NCI-H345 (cell line): ENCODE measurements at places on chromosomes 16 and 17.
A peak's percentile ranks its signal among the peaks of the same experiment; 100 is the strongest.

DNA sequence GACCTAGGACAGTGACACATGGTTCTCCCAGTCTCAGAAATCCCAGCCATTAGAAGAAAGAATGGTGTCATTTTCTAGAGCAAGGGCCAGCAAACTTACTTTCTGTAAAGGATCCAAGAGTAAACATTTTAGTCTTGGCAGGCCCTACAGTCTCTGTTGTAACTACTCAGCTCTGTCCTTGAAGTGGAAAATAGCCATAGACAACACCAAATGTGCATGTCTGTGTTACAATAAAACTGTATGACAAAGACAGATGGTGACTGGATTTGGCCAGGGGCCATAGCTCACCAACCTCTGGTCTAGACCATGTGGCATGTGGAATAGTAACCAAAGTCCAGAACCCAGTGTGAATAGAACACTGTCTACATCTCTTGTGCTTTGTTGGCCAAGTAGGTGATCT lies 286.5 kb downstream of the HS3ST4 start:
- DNase-seq, result no peak

DNA sequence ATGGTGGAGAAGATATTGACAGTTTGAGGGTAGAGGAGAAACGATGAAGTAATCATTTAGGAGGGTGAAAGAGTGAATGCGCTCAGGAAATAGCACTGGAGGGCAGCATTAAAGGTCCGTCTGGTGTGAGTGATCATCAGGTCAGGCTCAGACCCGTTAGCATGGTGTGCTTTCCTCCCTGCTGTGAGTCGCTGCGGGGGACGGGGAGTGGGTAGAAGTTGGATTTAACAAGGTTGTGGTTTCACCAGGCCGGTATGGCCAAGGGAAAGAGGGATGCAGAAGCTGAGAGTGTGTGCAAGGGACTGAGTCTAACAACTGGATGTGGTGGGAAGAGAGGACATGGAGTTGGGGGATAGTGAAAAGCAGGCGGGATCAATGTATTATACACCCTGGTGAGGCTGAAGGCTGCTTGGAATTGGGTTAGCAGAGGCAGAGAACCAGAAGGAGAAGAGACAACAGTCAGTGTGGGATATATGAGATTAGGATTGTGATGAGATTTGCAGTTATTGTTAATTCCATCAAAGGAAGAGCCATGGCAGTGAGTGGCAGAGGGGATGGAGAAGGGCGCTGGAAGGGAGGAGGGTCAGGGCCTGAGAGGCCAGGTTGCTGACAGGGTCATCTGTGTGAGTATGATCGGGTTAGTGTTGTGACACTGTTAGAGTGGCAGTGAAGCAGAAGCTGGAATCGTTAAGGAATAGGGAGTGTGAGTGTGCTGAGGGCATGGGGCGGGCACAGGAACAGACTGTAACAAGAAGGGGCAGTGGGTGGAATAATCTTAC lies 59.0 kb upstream of the TBX2 start:
- no peak for DNase-seq

DNA sequence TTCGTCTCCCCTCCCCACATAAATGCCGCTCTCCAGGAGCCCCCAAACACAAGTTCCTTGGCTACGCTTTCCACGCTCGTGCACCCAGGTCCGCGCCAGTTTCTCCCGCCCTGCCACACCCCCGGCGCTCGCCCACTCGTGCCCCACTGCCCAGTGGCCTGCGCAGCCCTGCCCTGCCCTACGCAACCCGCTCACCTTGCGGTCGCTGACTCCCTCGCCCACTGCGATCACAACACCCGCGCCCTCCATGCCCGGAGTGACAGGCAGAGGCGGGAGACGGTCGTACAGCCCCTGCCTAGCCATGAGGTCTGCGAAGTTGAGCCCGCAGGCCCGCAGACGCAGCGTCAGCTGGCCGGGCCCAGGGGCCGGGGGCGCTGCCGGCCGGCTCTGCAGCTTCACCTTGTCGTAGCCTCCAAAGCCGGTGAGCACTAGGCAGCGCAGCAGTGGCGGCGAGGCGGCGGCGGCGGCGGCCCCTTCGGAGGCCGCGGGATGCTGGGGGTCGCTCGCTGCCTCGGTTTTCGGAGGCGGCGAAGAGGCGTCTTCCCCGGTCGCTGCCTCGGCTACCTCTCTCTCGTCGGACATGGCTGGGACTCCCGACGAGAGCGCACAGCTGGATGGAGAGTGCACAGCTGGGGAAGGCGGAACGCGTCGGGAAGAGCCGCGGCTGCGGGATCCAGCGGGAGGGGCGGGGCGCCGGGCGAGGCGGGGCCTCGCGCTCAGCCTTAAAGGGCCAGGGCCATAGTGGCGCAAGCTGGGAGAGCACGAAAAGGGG lies at the start of gene VAT1:
Gene VAT1, minus strand, starts transcription at position 645 of the 772 bp plus-strand sequence. Its CDS starts 63 bp downstream, at position 582.
- peak; percentile 85 for DNase-seq

GRCh38 chr17:49496183-49496866 lies 1.2 kb downstream of the NGFR start:
- peak; percentile 59 for DNase-seq

DNA sequence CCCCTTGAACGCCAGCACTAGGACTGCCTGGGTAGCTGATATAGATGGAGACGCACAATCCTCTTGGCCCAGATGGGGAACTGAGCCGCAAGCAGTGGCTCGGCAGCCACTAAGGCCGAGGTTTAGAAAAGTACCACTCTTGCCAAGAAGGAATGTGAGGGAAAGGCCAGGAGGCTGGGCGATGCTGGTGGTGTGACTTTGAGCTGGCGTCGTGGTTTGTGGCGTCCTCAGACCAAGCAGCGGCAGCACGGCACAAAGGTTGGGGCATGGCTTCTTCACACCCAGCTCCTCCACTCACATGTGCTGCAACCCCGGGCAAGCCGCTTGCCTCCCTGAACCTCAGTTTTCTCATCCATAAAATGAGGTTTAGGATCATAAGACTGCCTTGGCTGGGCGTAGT lies 15.6 kb downstream of the DCAKD start:
- no peak for DNase-seq

DNA sequence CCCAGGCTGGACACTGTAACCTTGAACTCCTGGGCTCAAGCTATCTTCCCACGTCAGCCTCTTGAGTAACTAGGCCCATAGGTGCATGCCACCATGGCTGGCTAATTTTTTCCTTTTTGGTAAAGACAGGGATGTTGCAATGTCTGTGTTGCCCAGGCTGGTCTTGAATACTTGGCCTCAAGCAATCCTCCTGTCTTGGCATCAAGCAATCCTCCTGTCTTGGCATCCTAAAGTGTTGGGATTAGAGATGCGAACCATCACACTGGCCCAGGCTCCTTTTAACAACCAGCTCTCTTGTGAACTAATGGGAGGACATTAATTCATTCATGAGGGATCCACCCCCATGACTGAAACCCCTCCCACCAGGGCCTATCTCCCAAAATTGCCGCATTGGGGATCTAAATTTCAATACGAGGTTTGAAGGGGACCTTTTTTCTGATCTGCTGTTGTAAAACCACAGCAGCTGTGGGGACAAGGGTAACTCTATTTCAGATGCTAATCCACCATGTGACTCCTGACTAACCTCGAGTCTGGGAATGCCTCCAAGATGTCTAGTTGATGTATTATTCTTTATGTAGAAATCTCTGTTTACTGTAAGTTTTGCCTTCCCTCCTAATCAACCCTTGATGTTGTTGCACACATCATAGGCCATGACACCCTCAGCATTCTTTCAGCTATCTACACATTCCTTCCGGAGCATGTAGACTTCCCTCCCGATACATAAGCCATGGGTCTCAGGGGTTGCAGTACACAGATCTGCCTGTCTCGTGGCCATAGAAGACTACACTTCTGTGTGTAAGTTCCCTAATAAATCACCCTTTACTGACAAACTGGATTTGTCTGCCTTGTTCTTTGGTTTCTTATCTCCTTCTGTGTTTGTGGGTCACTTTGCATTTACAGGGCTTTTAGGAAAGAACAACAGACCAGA lies 37.6 kb downstream of the RNF112 start:
- DNase-seq, result no peak

- peak; percentile 10 for DNase-seq
These were observed 61.6 kb downstream of the SOX9 start for GRCh38 chr17:72182371-72182873.

DNA sequence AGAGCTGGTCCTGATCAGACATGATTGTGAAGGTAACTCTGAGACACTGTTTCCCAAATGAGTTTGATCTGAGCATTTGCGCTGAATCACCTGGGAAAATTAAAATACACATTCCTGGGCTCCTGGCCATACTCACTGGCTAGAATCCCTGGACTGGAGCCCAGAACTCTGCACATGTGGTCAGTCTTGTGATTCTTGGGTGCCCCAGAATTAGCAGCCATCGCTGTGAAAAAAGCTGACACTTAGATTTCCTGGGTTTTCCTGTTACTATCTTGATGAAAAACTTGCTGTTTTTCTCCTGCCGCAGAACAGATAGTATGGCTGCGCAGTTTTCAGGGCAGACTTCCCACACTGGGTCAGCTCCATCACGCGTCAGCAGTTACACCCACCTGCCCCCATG lies 24.6 kb downstream of the NECAB2 start:
- DNase-seq, result no peak

- no peak for DNase-seq
These were observed 8.5 kb upstream of the BAIAP2 start for GRCh38 chr17:81026266-81027036.

GRCh38 chr17:39236450-39236927 lies 10.7 kb upstream of the STAC2 start:
- peak; percentile 80 for DNase-seq

DNA sequence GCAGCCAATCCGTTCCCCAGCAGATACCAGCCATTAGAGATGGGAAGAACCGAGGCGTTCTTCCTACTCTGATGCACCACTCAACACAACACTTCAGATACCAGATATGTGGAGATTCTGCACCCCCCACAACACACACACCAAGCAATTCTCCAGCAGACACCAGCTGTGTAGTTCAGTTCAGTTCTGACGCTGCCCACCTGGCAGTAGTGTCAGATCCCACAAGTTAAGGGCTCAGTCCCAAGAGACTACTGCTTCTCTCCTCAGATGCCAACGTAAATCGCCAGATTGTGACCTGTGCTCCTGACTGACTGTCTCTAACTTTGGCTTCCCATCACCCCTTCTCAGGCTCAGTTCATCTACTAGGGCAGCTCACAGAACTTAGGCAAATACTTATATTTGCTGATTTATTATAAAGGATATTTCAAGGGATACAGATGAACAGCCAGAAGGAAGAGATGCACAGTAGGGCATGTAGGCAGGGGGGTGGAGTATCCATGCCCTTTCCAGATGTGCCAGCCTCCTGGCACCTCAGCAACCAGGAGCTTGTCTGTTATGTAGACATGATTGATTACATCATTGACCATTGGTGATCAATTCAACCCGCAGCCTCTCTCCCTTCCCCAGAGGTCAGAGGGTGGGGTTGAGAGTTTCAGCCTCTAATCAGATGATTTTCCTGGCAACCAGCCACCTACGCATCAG lies 110.6 kb downstream of the PRKCA start:
- no peak for DNase-seq

DNA sequence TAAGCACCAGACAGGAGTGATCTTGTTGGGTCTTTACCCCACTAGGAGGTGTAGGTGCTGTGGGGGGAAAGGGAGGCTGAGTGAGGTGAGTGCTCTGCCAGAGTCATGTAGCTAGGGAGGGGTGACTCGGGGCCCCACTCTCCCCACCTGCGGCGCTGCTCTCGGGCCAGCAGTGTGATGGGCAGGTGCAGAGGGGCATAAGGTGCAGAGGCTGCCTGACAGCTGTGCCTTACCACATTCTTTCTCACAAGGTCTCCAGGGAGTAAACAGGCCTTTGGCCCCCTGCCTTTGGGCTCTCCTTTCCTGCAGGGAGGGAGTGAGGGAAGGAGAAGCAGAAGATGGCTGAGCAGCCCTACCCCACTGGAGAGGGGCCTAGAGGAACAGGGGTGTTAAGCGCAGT lies 4.5 kb upstream of the CNP start:
- DNase-seq, result no peak

GRCh38 chr16:67919622-67920221 lies 11.9 kb downstream of the CTRL start:
- DNase-seq, result peak; percentile 44

- peak; percentile 100 for DNase-seq
These were observed 19.0 kb upstream of the CSNK1D start for GRCh38 chr17:82292251-82293154.

DNA sequence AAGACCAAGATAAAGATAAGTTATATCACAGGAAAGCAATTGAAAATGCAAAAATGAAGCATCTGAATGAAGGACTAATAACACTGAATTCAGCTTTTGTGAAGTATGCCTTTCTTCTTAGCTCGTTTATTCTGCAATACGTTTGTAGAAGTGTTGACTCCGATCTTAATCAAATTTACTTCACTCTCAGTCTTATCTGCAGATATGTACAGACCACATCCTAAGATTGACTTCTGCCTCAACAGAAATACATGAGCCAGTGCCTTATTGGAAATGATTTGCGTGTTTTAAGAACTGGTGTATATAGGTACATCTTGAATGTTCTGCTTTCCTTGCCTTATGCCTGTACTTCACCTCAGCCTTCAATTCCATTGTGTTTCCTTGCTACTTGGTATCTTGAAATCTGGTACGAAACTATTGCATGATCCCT lies 1.3 kb downstream of the ATF7IP2 start:
- no peak for DNase-seq

DNA sequence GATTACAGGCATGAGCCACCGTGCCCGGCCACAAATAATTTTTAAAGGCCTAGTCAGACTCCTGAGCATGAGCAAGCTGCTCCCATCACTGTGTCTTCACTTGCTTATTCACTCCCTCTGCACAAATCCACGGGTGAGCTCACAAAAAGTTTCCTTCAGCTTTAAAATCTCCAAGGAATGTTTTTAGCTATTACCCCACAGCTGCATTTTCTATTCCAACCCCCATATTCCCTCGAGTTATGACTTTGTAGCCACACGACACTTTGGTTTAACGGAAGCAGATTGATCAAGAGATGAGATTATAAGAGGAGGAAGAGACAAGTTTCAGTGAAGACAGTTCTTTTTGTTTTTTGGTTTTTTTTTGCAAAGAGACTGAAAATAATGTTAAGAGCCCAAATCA lies 49.1 kb upstream of the SLC25A19 start:
- no peak for DNase-seq

GRCh38 chr17:14301279-14302090 lies 604 bp downstream of the HS3ST3B1 start:
- no peak for DNase-seq

GRCh38 chr16:82638095-82638798 lies 11.5 kb downstream of the CDH13 start:
- no peak for DNase-seq

GRCh38 chr16:21301895-21302291 lies 23.8 kb upstream of the CRYM start:
- no peak for DNase-seq

GRCh38 chr17:66518677-66519076 lies 216.3 kb downstream of the PRKCA start:
- no peak for DNase-seq
